ENCODE measurements at places on chromosomes 1 and 21.

- DNase-seq: no peak
Observed at GRCh38 chr1:99749504-99750347, 16.7 kb downstream of the FRRS1 start.

- no peak for DNase-seq
Observed at GRCh38 chr1:246797597-246797996, 73.4 kb downstream of the SCCPDH start.

GRCh38 chr1:247228133-247228532, 27.7 kb upstream of the VN1R5 start:
- DNase-seq: no peak

DNA sequence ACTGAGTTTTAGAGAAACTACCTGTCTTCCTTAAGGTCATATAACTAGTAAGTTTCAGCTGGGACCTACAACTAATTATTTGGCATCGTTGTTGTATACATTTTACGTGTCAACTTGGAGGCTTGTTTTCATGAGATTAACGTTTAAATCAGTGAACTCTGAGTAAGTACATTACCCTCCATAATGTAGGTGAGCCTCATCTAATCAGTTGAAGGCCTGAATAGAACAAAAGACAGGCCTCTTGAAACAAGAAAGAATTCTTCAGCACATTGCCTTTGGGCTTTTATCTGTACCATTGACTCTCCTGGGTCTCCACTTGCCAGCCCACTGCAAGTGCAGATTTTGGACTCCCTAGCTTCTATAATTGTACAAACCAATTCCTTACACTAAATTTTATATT, 364.6 kb downstream of the ADGRL2 start:
- no peak for DNase-seq

- no peak for DNase-seq
Observed at GRCh38 chr21:30193201-30193600, 22.7 kb downstream of the CLDN8 start.

- no peak for DNase-seq
Observed at GRCh38 chr1:227035316-227035715, 95.2 kb downstream of the COQ8A start.

DNA sequence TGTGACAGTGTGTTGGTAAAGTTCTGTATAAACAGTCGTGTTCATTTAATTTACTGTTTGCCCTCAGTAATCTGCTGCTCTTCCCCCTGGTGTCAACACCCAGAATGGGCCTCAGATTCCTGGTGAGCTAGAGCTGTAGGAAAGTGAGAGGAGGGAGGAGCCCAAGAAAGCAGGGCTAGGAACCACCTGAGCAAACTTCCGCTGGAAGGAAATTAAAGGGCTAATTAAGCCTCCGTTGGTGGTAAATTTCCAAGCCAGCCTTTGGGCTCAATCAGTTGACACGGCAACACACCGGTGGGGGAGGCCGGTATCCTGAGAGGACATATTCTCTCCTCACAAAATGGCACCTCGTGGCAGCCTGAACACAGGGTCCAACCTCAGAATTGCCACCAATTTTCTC, 32.9 kb downstream of the RAB3B start:
- DNase-seq: peak; percentile 51

GRCh38 chr1:5947978-5948680, 44.1 kb downstream of the NPHP4 start:
- DNase-seq: no peak

DNA sequence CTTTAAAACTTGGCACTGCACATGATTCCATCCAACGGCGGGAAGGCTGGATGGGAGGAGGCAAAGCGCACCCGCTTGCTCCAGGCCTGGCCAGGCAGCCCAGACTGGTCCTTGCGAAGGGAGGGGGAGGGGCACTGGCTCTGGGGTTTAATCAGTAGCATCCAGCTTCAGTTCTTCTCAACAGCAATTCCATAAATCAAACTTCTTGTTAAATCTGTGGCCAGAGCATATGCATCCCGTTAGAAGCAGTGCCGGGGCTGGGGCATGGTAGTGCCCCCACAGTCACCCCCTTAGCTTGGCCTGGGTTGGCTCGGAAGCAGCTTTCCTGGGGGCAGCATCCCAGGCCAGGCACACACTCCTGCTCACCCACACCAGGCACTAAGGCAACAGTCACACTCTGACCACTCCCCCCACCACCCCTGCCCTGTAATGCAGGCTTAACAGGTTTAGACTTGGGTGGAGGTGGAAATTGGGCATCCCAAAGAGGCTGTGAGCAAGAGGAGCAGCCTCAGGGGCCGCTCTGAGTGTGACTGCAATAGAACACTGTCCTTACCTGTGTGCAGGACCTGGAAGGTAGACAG, 94.1 kb upstream of the CASZ1 start:
- no peak for DNase-seq

GRCh38 chr1:147273409-147274336, 31.2 kb downstream of the CHD1L start:
- DNase-seq: peak; percentile 6

GRCh38 chr1:162639718-162640117, 7.5 kb downstream of the DDR2 start:
- DNase-seq: no peak

DNA sequence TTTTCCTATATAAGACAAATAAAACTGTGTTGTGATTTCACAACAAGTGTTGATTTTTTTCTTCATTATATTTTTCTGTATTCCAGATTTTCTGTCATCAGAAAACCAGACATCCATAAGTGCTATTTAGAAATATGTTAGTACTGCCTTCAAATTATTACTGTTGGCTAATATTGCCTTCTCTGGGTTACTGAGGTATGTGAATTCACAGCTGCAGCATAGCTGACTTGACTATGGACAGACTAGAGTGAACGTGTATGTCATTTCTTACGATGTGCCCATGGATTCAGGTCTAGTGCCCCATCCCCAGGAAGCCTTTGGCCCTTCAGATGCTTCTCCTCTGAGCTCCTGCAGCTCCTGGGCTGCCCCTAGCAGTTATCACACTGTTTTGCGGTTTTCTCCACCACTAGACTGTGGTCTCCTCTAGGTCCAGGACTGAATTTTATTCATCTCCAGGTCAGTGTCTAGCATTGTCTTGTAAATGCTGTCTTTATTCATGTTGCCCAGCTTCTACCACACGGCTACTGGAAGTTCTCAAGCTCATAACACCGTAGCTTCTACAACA, 118.5 kb downstream of the FGGY start:
- no peak for DNase-seq

DNA sequence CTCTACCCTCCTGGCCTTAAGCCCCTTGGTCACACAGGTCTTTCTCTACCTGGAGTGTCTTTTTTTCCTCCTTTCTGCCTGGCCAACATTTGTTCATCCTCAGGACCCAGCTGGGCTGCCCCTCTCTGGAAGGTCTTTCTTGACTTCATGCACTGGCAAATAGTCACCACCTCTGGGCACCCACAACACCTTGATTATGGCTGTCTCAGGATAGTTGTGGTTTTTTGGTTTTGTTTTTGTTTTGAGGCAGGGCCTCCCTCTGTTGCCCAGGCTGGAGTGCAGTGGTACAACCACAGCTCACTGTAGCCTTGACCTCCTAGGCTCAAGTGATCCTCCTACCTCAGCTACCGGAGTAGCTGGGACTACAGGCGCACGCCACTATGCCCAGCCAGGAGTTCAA, 10.8 kb downstream of the RPS6KA1 start:
- no peak for DNase-seq

DNA sequence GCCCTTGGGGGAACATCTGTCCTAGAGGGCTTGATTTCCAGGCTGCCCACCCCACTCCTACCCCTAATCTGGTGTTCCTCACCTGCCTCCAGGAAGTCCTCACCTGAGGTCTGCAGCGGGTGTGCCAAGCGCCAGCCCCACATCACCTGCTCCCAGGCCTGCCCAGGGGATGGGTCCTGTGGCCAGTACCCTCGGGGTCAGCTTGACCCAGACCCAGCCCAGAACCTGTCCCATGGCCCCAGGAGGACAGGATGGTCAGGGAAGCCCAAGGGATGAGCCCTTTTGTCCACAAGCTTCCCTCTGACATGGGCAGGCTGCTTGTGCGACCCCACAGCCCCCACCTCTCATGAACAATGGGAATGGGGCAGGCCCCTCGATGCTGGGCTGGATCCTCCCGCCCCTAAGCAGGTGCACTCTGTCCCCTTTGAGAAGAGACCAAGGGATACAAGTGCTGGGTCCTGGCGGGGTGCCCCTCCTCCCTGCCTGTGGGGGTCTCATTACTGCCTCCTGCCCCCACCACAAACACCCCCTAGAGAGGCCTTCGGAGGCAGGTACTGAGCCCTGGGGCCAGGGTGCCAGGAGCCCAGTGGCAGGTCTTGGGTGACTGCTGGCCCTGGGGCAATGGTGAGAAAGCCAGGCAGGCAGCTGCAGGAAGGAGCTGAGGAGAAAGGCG, 3.2 kb downstream of the MIB2 start:
- no peak for DNase-seq

GRCh38 chr1:52032785-52033131, 852 bp downstream of the KTI12 start:
- no peak for DNase-seq

DNA sequence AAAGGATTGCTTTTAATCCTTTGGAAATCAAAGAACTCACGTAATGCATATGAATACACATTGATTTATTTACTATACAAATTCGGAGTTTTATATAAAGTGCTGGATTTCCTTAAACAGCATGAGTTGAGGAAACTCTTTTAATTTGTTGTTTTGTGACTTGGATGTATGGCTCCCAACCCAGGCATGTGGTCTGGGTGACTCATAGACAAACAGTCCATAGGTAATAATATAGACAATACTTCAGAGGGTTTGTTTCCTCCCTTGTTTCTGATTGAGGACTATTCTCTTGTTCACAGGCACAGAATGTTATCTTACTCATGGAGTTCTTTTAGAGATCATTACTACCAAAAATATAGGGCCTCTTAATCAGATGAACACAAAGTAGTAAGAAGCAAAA, 43.8 kb downstream of the XPR1 start:
- DNase-seq: no peak

DNA sequence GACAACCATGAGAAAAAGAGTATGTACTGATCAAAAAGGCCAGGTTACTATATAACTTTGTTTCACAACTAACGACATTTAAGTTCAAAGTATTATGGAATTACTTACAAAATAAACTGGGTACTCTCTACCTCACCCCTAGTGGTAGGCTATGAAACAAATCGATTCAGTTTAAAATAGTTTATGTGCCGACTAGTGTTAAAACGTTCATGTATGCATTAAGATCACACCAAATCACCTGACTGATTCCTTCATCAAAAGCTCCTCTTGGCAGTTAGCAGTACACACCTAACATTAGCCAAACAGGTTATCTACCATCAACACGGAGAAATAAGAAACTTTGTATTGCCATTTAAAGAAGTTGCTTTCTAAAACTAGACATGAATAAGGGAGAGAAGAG, 137.1 kb downstream of the AKT3 start:
- no peak for DNase-seq

- peak; percentile 84 for DNase-seq
Observed at GRCh38 chr1:96721416-96722160, at the start of gene PTBP2. Gene PTBP2 (plus strand): TSS chr1:96721784. CDS start chr1:96721865, 81 bp downstream.

- DNase-seq: peak; percentile 77
Observed at GRCh38 chr1:241841691-241842090, 6.3 kb upstream of the EXO1 start.

DNA sequence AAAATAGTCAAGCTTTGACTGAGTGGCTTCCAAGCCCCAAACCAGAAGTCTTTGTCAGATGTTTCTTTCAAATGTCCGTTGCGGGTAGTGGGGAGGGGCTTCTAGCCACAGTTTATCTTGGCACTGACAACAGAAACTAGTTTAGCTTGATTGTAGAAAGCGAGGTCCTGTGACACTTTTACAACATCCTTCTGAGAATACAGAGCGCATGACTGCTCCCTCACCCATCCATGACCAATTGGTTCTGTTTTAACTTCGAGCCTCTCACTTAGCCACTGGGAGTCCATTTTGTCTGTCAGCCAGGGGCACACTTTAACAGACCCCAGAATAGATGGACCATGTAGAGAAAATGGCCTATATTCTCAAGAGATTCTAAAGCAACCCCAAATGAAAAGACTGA, 199.2 kb upstream of the ST6GALNAC5 start:
- no peak for DNase-seq

- no peak for DNase-seq
Observed at GRCh38 chr1:221405146-221405545, 336.7 kb downstream of the DUSP10 start.

- no peak for DNase-seq
Observed at GRCh38 chr1:112699425-112700144, 7.3 kb downstream of the RHOC start.

DNA sequence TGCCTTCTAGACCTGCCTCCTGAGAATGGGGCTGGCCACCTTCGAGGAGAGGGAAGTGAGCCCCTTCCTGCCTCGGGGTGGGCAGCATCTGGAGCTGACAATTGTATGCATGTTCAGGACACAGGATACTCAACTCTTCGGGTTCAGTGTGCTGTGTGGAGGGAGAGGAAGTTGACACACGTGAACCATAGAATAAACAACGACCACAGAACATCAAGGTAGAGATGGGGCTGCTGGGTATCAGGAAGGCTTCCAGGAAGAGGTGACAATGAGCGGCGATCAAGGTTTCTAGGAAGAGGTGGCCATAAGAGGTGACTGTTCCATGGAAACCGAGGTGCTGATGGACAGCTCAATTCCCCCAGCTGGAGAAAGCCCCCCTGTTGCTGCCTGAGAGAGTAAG, 22.0 kb downstream of the UBIAD1 start:
- no peak for DNase-seq

DNA sequence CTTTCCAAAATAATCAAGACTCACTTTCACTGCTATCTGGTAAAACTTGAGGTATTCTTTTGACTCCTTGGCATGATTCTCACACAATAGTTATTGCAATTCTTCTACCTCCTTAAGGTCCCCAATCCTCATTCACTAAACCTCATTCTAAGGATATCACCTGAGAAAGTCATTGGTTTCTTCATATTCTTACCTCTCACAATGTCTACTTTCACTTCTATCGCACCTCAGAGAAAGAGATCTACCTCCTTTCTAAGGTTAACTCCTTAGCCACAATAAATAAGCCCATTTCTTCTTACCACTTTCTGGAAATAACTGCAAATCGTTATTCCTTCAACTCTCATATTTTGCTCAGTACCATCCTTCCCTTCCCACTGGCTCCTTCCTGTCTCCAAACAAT, 18.7 kb downstream of the HNRNPR start:
- DNase-seq: no peak

DNA sequence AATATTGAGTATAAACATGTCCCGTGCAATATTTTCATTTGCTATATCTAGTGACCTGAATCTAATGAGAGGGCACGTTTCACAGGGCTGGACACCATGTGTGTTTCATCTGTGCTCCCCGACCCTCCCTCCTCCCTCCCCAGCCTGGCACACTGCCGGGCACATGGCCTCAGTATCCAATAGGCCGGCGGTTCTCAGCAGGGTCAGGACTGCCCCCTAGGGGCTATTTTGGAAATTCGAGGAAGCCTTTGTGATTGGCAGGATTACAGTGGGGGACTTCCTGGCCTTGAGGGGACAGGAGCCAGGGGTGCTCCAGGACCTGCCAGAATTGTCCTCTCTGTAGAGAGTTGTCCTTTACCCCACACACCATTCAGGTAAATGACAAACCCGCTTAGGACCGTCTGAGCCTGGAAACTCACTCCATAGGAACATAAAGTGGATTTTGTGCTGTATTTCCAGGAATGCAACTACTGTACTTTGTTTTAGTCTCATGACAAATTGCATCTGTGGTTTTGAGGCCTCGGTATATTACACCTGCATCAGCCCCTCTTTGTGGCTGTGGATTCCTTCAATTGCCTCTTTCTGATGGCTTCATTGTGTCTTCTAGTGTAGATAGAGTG, 109.5 kb upstream of the SIM2 start:
- DNase-seq: no peak

GRCh38 chr1:52503706-52504105, 49.2 kb downstream of the TUT4 start:
- no peak for DNase-seq

- no peak for DNase-seq
Observed at GRCh38 chr1:39466413-39467107, 24.9 kb upstream of the BMP8A start.

All from NCI-H2107 (cell line).